ENCODE measurements at places on chromosomes 5 and 9.

GRCh38 chr9:127277770-127278169 lies 13.2 kb downstream of the GARNL3 start:
- no peak for DNase-seq

GRCh38 chr5:173435447-173435846 lies 107.2 kb upstream of the STC2 start:
- no peak for DNase-seq

DNA sequence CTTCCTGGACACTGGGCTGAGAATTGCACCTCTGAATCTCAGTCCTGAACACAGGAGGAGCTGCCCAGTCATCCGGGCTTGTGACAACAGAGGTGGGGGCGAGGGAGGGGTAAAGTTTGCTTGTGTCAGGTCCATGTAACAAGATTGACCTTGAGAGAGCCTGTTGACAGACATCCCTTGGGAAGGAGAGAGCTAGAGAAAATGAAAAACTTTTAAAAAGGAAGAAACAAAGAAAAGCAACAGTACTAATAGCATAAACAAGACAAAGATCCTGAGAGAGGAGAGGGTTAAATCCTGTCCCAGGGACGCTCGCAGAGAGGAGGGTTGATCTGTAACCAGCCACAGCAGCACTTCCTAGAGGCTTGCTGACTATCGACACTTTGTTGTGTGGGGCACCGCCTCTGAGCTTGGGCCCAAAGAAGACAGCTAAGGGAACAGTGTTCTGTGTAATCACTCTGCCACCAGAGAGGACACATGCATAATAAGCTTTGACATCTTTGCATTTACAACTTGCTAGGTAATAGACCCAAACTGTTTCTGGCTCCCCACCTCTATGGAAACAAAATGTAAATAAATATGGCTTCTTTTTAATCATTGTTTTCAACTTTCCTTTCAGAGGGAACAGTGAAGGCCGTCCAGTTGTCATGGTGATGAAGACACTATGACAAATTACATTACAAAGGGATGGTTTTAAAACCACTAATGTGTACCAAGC lies 363.7 kb downstream of the CSNK1G3 start:
- DNase-seq = no peak

DNA sequence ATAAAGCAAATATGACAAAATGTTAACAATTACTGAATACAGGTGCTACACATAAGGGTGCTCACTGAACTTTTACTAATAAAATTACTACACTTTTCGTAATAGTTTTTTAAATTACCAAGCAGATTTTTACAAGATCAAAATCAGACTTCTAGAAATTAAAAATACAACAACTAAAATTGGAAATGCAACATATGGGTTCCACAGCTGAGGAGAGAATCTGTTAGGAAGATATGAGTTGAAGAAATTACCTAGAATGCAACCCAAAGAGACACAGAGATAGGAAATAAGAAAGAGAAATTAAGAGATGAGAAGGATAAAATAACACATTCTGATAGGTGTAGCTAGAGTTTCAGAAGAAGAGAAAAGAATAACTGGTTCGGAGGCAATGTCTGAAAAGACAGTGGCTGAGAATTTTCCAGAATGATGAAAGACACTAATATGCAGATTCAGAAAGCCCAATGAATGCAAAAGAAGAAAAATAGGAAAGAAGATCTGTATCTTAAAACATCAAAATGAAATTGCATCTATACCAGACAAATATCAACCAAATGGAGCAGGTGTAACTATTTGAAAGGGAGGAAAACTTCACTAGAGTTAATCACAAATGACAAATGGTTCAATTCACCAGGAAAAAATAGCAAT lies 95.8 kb downstream of the MAPKAP1 start:
- no peak for DNase-seq

DNA sequence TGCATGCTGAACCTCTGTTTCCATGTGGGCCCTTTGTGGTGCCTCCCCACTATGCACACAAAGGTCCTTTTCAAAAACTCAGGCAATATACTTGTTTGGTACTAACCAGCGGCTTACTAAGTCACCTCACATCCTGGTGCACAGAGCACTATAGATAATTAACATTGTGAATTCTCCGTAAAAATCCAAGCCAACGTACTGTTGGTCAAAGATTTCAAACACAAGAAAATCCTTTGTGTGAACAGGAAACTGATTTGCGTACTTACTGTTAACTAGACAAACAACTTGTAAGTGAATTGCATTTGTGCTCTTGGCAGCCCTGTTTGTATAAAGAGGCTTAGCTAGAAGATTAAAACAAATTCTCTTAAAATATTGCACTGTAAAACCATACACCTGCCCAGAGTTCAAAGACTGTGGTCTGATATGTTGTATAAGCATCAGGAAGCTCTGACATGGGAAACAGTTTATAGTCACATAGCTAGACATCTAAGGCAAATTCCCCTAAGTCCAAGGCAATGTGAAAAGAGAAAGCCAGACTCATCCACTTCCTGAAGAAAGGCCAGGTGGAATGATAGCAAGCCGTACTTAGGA lies 125.0 kb upstream of the SLC12A2 start:
- DNase-seq = no peak

GRCh38 chr9:86714999-86715398 lies 232.3 kb downstream of the GAS1 start:
- DNase-seq = peak; percentile 55

- DNase-seq = no peak
These were observed 6.8 kb downstream of the AUH start for GRCh38 chr9:91354881-91355280.

GRCh38 chr9:72363908-72364678 lies 915 bp downstream of the ZFAND5 start:
- DNase-seq = peak; percentile 55

GRCh38 chr5:167837127-167837526 lies 454.3 kb upstream of the WWC1 start:
- no peak for DNase-seq

- DNase-seq = peak; percentile 63
These were observed 196.4 kb upstream of the PTGER4 start for GRCh38 chr5:40483316-40483715.

GRCh38 chr5:133715216-133715615 lies 102.9 kb upstream of the FSTL4 start:
- no peak for DNase-seq

DNA sequence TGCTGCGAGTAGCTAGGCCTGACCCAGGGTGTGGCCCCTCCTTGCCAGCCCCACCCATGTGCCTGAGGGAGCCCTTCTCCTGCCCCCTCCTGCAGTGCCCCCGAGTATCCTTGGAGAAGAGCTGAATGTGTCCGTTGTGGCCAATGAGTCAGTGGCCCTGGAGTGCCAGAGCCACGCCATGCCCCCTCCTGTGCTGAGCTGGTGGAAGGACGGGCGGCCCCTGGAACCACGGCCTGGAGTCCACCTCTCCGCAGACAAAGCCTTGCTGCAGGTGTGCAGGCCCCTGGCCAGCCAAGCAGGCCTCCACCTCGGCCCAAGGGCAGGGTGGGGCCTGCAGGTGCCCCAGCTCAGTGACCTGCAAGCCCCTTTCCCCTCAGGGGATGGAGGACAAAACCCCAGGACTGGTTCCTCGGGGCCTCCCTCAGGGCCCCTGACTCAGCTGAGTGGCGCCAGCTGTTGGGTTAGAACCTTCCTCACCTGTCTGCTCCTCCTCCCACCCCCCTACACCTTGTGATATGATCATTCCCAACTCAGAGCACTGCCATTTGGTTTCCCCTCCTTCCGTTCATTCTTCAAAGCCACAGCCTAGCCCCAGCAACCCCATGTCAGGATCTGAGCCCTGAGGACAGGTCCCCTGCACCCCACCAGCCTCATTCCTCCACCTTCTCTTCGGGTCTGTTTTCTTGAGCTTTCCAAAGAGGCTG lies 80.0 kb upstream of the ASS1 start:
- DNase-seq = peak; percentile 35

- DNase-seq = no peak
These were observed 42.3 kb upstream of the NEK6 start for GRCh38 chr9:124215368-124215910.

DNA sequence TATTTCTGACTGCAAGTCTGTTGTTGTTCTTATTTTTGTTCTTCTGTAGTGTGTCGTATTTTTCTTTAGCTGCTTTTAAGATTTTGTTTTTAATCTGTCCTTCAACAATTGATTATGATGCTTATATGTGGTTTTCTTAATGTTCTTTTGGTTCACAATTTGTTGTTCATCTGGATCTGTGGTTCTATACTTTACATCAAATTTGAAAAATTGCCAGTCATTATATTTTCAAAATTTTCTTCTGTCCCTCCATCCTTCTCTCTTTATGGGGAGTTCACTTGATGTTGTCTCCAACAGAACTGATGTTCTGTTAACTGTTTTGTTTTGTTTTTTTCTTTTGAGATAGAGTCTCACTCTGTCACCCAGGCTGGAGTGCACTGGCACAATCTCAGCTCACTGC lies 378.5 kb upstream of the CD180 start:
- no peak for DNase-seq

GRCh38 chr5:16265141-16265540 lies 85.5 kb upstream of the MARCHF11 start:
- peak; percentile 14 for DNase-seq

- DNase-seq = no peak
These were observed 183.0 kb downstream of the CETN3 start for GRCh38 chr5:90226433-90227099.

DNA sequence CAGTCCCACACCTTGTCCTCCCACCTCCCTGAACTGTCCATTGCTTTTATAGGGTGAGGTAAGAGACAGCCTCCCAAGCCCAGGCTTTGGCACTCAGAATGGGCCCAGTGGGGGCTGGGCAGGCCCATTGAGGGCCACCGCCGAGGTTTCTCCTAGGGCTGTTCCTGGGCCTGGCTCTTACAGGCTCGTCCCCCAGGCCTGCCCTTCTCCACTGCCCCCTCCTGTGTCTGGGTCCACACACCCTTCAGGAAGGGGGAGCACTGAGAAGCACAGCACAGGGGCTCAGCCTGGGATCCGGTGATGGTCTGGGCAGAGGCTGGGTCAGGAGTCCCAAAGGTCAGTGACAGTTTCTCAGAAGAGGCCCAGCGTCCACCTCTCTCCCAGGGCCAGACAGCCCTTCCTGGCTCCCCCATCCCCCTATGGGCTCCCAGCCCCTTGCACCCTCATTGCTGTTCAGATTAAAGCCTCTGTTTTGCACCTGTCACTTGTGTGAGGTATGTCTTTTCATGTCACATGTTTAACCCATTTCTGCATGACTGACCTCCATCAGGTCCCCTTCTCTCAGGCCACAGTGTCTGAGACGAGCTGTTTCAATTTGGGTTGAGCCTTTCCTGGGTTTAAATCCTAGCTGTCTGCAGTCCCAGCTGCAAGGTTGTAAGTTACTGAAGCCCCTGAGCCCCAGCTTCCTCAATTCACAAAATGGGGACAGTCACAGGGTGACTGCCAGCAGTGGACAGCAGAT lies 29.4 kb downstream of the IER5L start:
- no peak for DNase-seq

- no peak for DNase-seq
These were observed 2.6 kb downstream of the FOXI1 start for GRCh38 chr5:170108266-170108785.

DNA sequence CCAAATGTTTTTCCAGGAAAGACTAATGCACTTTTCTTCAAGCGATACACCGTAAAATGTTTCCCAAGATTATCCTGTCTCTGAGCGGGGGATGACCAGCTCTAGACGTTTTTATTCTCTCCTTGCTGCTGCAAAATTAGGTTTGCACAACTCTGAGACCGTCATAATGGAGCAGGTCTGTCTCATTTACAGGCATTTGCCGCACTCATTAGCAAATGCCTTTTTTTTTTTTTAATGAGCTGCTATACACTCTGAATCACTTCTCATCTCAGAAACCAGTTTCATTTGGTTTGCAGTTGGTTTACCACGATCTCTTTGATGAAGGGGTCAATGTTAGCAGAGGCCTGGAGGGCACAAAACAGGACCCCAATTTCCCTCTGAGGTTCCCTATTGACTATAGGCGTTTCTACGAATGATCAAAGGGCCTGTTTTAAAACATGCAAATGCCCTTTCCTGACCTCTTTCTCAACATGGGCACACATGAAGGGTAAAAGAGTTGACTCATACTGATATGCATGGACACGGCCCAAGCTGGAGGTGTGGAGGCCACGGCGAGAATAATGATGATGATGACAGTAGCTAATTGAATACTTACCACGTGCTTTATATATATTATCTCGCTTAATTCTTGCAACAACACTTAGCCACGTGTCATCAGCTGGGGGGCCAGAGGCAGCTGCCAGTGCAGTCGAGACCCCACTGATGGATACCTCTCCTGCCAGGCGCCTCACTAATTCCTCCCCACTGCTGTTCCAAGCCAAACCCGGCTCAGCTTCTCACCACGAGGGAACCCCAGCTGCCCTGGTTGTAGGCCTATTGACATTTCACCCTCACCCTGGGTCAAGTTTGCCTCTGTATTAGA lies 89.9 kb upstream of the PTCH1 start:
- no peak for DNase-seq

DNA sequence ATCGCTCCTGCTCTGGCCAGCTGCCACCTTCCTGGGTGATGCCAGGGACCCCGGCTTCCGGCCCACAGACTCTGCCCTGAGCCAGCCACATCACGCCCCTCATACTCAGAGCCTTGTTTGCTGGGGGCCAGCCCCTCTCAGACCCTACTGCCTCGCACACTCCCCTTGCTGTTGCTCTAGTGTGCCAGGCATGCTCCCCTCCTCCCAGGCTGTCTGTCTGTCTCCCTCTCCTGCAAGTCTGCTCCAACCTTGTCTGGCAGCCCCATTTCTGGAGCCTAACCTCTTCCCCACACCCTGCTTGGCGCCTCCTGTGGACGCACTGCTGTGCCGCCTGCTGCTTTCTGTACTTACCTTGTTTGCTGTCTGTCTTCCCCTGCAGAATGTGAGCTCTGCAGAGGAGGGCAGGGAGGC lies 184.7 kb downstream of the HSPA4 start:
- no peak for DNase-seq

DNA sequence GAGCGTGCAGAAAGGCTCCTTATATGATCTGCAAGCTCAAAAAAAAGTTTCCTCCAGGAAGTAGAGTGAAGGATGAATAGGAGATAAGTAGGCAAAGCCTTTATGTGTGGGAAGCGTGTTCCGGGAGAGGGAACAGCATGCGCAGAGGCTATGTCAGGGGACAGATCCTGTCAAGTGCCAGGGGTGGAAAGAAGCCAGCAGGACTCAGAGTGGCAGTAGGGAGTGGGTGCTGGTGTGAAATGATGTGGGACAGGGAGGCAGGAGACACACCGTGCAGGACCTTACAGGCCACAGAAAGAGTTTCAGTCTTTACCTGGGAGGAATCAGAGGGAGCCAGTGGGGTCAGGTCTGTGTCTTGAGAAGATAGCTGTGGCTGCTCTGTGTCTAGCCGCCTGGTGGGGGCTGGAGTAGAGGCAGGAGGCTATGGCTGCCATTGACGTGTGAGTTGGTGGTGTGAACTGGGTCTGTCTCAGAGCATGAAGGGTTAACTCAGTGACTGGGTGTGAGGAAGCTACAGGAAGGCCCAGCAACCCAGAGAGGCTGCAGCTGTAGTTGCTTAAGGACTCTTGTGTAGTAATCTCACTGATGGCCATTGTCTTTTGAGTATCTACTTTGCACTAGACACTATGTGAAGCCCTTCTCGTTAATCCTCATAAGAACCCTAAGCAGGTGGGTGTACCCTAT lies 71.3 kb downstream of the PPARGC1B start:
- DNase-seq = no peak

Measured in EL (cell line).